Gastroesophageal sphincter (tissue), 4 donors: ENCODE measurements at places on chromosomes 7 and 10. TPM values are rescaled to one million over a fixed set of nuclear protein-coding genes. Genes with fewer than 3 reads are reported as not detected.

Gene LRRC4
- 0.39 TPM for total RNA-seq

Gene ZNF679
- not detected for total RNA-seq

Gene AOAH
- 7.6 TPM for total RNA-seq

Gene FOXP2
- total RNA-seq = 83.7 TPM

Gene HSPA12A
- total RNA-seq = 12.3 TPM

GRCh38 chr10:4846775-4847174 lies 20.8 kb downstream of the AKR1E2 start:
- ATAC-seq = no peak

DNA sequence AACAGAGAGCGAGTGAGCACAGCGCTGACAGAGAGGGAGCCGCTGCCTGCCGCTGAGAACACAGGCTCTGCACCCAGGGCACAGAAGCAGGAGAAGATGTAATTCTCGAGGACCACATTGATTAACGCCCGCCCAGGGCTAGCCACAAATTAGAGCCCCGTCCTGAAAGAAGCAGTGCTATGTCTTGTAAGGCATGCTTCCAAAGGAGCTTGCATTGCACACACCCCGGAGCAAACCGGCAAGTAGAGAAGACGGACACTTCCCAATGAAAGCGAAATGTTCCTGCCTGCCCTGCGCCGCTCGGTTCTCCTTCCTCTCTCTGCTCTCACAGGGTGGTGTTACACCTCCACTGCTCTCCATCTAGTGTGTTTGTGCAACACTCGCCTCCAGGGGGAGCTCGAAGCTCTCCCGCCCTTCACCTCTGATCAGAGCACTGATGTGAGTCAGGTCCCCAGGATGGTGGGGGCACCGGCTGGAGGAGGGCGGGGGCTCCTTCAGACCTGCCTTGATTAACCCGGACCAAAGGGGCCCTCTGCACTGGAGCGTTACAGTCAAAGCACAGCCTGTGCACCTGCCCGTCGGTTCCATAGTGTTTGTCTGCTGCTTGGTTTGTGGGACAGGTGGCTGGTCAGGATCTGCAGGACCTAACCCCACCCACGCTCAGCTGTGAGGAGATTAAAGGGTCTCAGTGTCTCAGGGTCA lies 316.5 kb downstream of the ADARB2 start:
- ATAC-seq = peak; percentile 51

DNA sequence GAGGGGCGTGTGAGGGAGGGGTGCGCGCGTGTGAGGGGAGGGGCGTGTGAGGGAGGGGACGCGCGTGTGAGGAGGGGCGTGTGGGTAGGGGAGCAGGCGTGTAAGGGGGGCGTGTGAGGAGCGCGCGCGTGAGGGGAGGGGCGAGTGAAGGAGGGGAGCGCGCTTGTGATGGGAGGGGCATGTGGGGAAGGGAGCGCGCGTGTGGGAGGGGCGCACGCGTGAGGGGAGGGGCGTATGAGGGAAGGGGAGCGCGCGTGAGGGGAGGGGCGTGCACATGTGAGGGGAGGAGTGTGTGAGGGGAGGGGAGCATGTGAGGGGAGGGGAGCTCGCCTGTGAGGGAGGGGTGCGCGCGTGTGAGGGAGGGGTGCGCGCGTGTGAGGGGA lies 19.1 kb downstream of the MXI1 start:
- peak; percentile 35 for ATAC-seq

GRCh38 chr7:26426096-26426495 lies 134.4 kb downstream of the SNX10 start:
- no peak for ATAC-seq

DNA sequence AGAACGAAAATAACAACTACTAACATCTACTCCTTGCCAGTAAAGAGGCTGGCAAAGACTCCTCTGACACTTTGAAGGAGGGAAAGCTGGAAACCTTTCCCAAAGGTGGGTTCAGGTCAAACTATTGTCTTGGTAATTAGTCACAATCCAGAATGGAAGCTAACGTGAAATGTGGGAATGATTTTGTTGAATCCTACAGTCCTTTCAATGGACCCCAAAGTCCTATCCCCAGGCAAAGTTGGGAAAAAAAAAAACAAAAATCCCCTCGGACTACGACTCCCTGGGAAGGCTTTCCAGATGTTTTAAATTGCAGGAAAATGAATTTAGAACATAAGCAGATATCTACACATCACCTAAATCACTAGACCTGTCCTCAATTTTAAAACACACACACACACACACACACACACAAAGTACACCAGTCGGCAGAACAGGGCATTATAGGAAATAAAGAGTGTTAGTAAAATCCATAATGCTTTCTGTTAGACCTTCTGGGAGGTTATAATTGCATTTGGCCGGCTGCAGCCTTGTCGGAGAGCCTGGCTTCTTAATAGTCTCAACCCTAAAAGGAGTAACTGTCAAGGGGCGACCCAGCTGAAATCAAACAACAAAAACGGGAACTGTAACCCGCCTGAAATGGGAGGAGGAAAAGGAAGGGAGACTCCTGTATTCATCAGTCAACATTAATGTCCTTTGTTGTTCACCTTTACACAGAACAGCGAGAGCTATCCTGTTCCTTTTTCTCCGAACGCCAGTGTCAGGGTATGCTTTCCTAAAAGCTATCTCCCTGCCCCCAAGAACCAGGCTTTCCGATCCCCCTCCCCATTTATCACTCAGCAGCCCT lies 1.5 kb downstream of the DOCK4 start:
- ATAC-seq = no peak
